ENCODE measurements at places on chromosomes 11 and 22.

GRCh38 chr11:102144357-102145355 is 34.4 kb downstream of the YAP1 start:
- no peak for DNase-seq

DNA sequence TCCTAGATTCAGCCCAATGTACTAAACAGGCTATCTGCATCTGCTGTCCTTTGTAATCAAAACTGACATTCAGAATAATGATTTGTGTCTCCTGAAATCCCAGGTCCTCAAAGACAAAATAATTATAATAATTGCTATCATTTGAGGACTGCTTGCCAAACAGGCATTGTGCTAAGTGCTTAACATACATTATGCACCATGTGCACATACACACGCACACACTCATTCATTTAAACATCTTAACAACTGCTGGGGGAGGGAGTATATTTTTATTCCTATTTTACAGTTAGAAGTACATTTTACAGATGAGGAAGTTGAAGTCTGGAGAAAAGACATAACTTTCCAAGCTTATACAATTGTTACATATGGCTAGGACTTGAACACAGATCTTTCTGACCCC is 308.0 kb upstream of the ZC3H12C start:
- DNase-seq: no peak

DNA sequence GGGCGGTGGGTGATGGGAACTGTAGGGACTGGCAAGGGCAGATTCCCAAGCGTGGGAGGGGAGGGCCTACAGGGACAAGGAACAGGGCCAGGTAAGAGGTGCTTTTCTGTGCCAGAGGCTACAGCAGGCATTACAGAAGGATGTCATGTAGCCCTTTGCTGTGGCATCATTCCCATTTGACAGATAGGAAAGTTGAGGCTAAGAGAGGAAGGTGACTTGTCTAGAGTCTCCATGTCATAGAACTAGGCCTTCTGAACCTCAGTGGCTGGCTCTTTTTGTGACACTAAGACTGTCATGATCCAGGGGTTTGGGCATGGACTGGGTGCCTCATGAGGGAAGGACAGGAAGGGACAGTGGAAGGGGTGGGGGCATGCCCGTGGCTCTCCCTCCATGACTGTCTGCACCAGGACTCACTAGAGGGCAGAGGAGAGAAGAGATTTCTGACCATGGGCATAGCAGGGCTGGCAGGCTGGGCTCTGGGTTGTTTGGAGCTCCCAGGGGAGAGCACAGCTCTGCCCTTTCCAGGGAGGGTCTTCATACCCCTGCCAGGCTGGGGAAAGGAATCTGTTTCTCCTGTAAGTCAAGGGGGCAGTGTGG is 3.2 kb downstream of the MMP11 start:
- DNase-seq: no peak

DNA sequence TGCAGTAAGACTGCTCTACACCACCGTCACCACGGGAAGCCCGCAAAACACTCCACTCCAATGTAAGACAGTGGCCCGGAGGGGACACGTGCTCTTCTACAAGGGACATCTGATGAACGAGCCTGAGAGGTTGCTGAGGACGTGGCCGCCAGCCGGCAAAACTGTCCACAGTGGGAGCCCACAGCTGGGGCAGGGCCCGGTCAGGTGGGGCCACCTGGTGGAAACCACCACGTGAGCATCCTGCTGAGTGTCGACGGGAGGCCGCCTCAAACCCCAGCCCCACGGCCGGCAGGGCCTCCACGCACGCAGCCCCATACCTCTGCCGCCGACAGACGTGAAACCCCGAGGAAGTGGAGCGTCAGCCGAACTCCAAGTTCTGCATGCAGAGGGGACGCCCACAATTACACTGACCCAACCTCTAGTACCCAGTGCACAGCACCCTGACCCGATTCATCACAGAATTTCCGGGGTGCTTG is 42.6 kb downstream of the BRD1 start:
- no peak for DNase-seq
